ENCODE measurements at places on chromosomes 5 and 9.
A peak's percentile ranks its signal among the peaks of the same experiment; 100 is the strongest.

- DNase-seq: no peak
These were observed 62.6 kb upstream of the DMAC1 start for GRCh38 chr9:7862170-7862569.

GRCh38 chr5:81579262-81579924, 171.5 kb downstream of the SSBP2 start:
- DNase-seq: peak; percentile 56

DNA sequence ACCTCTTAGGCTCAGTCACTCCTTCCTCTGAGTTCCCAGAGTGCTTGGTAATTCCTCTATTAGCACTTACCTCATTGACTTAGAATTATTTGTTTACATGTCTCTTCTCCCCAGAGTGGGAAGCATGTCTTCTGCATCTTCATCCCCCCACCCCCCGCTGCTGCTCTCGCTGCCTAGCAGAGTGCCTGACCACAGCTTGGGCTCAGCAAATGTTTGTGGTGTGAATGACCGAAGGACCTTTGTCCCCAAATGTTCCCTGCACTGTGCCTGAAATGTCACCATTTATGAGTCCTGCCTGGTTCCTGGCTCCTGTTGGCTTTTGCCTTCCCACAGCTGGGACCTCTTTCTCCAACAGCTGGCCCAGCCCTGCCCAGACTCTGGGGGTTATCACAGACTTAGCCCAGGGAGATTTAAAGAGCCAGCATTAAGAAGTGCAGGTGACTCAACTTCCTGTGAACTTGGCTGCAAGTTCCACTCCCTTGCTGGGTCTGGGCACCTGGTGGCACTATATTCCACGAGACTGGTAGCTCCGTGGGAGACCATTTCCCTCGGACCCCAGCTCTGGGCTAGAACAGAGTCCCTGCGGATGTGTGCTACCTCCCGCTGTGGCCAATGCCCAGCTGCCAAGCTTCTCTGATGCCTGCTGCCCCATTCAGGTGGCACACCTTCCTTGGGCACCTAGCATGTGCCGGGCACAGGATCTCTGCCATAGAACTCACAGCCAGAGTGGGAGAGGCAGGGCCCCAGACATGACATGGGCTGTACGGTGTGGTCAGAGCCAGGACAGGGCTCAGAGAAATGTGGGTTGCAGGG, 1.8 kb upstream of the HMCN2 start:
- peak; percentile 48 for DNase-seq

DNA sequence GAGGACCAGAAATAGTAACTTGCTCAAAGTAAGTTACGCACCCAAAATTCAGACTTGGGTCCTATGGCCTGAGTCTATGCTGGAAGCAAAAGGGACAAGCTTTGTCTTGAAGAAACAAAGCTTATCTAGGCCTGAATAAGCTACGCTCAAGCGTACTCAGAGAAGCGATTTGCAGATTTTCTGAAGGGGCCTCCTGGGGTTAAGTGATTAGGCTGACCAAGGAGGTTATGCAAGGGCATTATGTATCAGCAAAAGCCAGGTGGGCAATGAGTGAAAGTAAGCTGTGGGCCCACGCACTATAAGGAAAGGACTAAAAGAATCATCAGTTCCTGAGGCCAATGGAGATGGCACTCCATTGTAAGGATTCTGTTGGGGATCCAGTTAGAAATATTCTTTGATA, 122.1 kb downstream of the SNX18 start:
- DNase-seq: no peak

DNA sequence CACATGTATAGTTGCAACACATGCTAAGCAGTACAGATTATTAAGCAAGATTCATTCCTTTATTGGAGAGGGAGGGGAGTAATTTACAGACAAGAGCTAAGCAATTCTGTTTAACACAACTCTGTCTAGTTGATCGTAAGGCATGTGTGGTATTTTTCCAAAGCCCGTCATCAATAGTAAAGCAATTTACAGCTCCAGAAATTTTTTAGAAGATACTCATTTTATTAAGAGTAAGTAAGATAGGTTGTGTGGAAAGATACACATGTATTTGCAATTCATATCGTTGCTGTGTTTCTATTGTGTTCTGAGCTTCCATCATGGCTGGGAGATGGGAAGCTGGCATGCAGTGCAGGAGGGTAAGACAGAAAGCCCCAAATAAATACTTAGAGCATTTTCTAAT, 289.2 kb upstream of the TMEM161B start:
- DNase-seq: no peak
